ENCODE measurements at places on chromosomes 4 and X.

DNA sequence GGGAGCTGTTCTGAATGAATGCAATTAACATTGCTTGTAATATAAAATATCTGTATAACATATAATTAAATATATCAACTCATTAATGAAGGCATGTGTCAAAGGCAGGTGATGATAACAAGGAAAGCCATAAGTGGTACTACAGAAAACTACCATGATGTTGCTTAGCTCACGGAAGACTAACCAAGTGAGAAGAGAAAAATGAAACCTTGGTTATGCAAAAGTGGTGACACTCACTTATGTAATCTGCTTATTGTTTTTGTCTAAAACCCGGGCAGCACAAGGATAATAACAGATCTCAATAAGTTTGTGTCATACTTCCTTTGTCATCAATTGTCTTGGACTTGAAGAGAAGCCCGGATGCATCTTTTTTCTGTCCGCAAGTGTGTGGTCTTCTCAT is 156.4 kb downstream of the HS6ST2 start:
- DNase-seq = no peak

GRCh38 chr4:140808256-140808655 is 52.1 kb upstream of the TBC1D9 start:
- no peak for DNase-seq

DNA sequence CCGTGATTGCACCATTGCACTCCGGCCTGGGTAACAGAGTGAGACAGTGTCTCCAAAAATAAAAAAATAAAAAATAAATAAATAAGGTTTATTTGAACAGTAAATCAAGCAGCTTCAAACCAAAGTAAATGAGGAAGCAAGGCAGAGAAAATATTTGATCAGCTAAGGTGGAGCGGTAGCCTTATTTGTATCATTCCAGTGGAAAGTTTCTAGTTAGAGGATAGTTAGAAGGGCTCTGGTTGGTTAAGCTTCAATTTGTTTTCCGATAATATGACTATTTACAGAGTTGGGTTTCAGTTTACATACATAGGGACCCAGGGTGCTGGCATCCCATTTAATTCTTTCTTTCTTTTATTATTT is 21.8 kb upstream of the OPHN1 start:
- no peak for DNase-seq

GRCh38 chr4:101274888-101275752 is 72.2 kb downstream of the PPP3CA start:
- DNase-seq = no peak

- no peak for DNase-seq
Measured at GRCh38 chrX:24761306-24761705, 67.6 kb downstream of the POLA1 start.

DNA sequence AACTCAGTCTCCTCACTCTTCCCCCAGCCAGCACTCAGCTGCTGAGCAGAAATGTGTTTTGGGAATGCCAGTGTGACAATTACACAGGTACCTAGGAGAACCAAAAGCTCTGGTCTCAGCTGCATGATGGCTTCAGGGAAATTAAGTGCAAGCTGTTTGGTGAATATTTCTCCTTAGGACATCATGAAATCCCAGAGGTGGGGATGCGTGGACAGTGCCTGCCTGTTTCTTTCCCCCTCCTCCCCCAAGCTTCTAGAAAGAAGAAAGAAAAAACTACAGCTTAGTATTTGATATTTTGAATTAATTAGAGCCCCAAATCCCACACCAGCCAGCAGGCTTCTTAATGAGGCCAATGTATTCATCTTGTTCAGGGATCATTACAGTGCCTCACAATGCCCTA is 243.0 kb downstream of the IDS start:
- DNase-seq = no peak

GRCh38 chr4:23686169-23686897 is 203.5 kb downstream of the PPARGC1A start:
- no peak for DNase-seq

GRCh38 chr4:103499094-103499493 is 220.7 kb downstream of the TACR3 start:
- no peak for DNase-seq

GRCh38 chrX:113747274-113747973 is 836.5 kb upstream of the HTR2C start:
- DNase-seq = no peak

DNA sequence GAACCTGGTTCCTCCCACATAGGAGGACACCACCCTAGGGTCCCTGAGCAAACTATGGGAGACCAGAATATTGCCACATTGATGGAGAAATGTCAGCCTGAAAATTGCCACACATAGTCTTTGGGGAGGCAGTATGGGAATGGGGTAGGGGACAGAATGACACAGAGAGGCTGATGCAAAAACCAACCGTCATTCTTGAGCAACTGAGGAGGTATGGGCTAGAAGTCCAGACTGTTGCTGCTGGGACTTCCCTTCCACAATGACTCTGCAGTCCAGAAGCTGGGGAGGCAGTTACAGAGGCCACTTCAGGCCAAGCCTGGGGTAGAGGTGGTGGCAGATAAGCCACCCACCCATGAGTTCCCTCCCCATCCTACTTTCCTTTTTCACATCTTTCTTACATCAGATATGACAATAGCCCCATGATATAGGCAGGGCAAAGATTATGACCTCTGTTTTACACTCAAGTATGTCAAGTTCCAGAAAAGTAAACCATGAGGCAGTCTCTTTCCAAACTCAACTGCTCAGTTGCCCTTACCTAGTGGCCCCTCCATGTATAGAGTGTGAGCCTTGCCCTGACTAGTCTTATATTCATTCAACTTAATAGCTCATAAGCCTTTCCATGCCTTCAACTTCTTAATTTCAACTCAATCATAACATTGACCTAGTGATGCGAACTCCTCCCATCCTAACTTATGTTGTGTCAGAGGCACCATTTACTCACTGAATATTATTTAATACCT is 41.7 kb downstream of the VSIG4 start:
- DNase-seq = no peak

GRCh38 chr4:184812651-184813181 is 13.1 kb downstream of the ACSL1 start:
- DNase-seq = no peak

DNA sequence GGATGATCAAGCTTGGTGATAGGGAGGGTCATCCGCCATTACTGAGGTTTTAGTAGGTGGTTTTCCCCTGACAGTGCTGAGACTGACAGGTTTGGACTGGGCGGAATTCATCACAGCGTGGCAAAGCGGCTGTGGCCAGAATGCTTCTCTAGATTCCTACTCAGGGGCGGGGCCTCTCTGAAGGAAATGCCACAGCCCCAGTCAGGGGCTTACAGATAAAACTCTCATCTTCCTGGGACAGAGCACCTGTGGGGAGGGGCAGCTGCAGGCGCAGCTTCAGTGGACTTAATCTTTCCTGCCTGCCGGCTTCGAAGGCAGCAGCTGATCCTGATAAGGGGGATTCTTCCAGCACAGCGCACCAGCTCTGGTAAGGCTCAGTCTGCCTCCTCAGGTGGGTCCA is 316.7 kb downstream of the RPA4 start:
- DNase-seq = no peak

DNA sequence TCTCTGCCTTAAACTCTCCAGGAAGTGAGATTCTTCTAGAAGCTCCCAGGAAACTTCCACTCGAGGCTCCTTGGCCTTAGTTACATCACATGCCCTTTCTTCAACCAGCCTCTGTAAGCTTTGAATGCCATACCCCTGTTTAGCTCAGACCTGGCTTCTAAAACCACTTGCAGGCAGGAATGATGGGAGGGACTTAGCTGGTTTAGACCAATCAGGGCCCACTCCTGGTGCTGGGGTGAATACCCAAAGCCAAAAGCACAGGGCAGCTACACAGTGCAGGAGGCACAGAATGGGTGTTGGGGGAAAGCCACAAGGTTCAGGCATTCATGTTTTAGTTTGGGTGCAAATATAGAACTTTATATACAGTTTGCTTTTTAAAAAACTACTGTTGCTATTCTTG is 296.2 kb downstream of the FRMPD4 start:
- no peak for DNase-seq

GRCh38 chrX:124421898-124422655 is 75.7 kb downstream of the SH2D1A start:
- no peak for DNase-seq

GRCh38 chrX:87679849-87680248 is 162.2 kb downstream of the KLHL4 start:
- DNase-seq = no peak

GRCh38 chr4:95857761-95858160 is 17.9 kb downstream of the PDHA2 start:
- DNase-seq = no peak

- DNase-seq = peak; percentile 18
Measured at GRCh38 chr4:7295197-7295910, 103.0 kb downstream of the SORCS2 start.

DNA sequence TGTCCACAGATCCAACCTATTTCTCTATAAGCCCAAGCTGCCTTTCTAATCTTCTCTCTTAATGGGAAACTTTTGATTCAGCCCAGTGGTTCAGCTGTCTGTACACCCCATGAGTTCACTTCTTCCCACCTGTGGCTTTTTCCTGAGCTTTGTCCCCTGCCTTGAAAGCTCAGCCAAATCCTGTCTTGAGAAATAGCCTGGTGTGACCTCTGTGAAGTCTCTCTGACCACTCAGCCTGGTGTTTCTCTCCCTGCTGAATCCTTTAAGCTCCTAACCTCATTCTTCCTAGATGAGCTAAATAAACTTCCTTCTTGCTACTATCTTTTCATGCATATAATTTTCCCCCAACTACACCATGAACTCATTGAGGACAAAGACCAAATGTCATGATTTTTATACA is 15.2 kb upstream of the HERC5 start:
- DNase-seq = no peak

GRCh38 chr4:36024901-36025660 is 219.2 kb downstream of the ARAP2 start:
- DNase-seq = no peak

DNA sequence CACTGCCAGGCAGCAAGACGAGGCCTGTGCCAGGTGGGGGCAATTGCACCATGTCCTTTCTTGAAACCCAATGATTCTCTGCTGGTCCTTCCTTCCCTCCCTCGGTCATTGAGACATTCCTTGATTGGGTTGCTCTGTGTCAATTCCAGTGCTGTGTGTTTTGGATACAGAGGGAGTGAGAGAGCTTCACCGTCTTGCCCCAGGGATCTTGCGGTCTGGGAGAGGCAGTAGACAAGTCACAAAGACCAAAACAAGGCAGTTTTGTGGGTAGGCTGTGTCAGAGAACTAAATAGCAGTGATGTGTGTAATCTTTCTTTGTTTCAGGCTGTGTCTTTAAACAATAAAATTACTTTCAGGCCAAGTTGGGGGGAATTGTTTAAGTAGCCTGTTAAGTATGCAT is 38.8 kb upstream of the TADA2B start:
- DNase-seq = no peak

GRCh38 chr4:145533961-145534360 is 52.3 kb downstream of the SMAD1 start:
- no peak for DNase-seq

DNA sequence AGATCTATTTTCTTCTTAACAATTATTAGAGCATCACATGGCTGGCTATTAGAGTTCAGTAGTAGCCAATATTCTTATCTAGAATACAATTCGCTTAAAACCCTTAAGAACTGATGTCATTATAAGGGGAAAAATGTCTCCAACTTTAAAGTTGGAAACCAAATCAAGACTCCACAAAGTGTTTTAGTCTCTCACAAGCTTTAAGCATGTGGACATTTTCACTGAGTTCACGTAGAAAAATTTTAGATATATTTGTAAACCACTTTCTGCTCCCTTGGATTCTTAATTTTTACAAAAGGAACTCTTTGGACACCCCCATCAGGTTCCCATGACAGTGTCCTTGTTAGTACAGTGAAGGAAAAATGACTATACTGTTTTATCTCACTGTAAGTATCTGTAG is 123.9 kb upstream of the NAP1L5 start:
- DNase-seq = no peak

GRCh38 chrX:13257223-13258051 is 62.4 kb downstream of the ATXN3L start:
- no peak for DNase-seq

GRCh38 chr4:11620861-11621260 is 192.2 kb upstream of the HS3ST1 start:
- no peak for DNase-seq

- DNase-seq = no peak
Measured at GRCh38 chrX:46354481-46354880, 190.7 kb downstream of the ZNF674 start.

DNA sequence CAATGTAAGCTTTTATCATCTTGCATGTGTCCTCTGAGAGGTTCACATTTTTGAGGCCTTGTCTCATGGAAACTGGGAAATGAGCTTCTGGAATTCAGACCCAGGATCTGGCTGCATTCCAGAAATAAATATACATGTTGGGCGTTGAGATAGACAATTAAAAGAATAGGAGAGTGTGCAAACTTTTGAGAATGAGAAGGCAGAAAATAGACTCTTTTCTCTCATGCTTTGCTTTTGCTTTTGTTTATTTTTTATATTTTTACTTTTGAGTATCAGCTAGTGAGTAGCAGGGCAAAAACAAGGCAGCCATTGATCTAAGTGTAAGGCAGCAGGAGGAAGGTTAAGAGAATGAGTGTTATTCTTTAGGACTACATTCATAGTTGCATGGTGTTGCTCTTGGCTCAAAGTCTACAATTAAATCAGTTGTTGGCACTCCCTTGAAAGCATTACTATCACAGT is 12.4 kb downstream of the SHROOM3 start:
- DNase-seq = no peak

GRCh38 chr4:28842271-28842670 is 1877.9 kb upstream of the PCDH7 start:
- no peak for DNase-seq

GRCh38 chr4:153465615-153466080 is 512 bp upstream of the TMEM131L start:
- DNase-seq = peak; percentile 32

DNA sequence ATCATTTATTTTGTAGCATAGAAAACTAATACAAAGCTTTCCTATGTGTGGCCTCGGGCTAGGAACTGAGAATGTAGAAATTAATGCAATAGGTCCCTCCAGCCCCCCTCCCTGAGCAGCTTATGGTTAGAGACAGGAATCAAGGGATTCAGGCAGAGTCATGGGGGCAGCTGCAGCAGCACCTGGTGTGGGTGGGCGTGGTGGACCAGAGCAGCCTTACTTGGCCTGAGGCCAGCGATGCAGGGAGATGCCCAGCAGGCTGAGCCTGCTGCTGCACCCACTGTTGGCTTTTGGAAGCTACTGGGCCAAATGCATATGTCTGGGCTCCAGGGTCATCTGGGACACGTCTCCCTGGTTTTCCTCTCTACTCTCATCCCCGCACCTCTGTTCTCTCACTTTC is 74.0 kb downstream of the STK32B start:
- no peak for DNase-seq

- DNase-seq = peak; percentile 54
Measured at GRCh38 chr4:110211007-110211769, 12.8 kb upstream of the ELOVL6 start.

GRCh38 chr4:144748814-144749555 is 103.0 kb downstream of the HHIP start:
- no peak for DNase-seq

DNA sequence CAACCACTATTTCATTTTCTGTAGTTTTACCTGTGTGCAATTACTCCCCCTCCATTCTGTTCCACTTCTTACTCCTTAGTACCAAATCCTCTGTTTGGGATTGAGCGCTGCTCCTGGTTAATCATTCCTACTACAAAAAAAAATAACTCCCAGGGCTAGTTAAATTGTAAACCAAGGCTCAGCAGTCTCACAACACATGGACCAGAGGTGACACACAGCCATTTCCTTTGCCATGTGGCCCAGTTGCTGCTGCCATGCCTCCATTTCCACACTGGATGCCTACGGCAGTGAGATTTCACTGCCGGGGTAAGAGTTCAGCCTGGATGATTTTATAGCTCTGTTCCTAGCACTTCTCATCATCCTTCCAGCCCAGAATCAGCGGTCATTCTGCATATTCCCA is 107.2 kb downstream of the AKAP4 start:
- no peak for DNase-seq

All from cerebellar cortex (tissue), 1 donor.